ENCODE measurements at places on chromosomes 6 and 20.

GRCh38 chr20:42212391-42212790, 594.2 kb upstream of the CHD6 start:
- DNase-seq: no peak

DNA sequence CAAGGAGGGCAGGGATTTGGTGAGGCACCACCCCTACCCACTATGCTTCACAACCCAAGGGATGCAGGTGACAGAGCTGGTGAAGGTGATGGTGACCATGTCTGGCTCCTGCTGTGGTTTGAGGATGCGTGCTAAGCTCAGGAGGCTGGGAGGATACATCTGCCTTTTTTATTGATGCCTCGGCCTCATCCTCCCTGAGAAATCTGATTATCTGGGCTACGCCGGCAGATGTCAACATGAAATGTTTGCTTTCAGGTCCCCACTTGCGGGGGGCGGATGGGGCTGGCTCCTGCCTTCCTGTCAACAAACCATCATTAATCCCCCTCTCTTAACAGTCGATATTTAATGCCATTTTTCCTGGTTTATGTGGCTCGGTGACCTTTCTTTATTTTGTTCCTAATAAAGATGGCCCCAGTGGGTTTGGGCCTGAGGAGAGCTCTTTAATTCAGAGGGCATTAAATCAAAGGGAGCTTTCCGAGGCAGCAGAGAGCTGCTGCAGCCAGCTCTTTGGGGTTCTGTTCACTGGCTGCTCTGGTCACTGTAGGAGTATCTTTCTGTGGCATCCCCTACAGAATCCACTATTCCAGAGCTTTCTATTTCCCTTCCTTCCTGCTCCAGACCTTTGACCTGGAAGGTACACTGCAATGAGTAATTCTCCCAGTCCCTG, 33.5 kb upstream of the LRFN2 start:
- no peak for DNase-seq

GRCh38 chr6:90035047-90035723, 140.9 kb downstream of the GJA10 start:
- DNase-seq: no peak

DNA sequence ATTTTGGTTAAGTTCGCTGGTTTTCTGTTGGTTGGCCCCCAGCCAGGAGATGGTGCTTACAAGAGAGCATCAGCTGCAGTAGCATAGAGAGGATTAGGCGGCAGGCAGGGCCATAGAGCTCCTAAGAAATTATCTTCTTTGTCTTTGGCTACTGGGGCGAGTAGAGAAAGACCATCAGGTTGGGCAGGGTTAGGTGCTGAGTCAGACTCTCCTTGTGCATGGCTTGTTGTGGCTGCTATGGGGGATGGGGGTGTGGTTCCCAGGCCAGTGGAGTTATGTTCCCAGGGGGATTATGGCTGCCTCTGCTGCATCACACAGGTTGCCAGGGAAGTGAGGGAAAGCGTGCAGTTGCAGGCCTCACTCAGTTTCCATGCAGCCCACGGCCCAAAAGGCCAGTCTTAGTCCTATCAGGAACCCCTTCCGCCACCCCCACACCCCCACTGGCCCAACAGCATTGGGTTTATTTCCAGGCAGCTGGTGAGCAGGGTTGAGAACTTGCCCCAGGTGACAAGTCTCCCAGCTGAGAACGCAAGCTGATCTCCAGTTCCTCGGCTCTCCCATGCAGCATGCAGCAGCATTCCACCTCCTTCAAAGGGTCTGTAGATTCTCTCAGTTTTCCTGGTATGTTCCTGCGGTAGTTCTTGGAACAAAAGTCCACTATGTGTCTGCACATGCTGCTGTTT, 243.7 kb downstream of the UTRN start:
- no peak for DNase-seq

DNA sequence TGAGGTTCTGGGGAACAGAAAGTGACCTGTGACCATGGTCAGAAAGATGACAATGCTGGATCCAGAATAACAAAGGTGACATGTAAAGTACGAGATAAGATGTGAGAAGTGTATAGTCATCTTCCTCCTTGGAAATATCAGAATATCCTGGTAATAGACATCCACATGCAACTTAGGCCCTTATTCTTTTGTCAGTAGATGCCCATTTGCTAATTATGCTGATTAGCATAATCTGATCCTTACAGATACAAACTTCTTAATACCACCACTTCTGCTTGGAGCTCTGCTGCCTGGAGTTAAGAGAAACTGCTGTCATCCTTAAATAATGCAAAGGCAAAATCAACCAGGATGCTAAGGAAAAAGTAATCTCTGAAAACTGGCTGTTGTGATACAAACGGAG, 91.3 kb downstream of the KIF16B start:
- DNase-seq: no peak

GRCh38 chr6:128307671-128308070, 212.7 kb downstream of the PTPRK start:
- DNase-seq: no peak

DNA sequence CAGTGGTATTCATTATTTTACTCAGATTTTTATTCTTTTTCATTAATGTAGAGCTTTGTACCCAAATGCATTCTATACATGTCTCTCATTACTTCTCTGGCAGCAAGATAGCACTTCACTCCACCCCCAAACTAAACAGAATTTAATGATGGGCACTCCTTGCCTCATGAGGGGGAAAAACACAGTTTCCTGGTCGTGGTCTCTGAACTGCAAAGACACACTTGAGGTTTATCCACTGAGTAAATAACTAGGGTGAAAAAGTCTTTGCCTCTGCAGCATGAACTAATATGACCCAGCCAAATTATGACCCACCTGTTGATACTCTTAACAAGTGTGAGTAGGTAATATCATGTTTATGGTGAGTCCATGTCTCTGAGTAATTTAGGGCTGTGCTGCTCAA, 785.2 kb upstream of the FLRT3 start:
- DNase-seq: no peak

DNA sequence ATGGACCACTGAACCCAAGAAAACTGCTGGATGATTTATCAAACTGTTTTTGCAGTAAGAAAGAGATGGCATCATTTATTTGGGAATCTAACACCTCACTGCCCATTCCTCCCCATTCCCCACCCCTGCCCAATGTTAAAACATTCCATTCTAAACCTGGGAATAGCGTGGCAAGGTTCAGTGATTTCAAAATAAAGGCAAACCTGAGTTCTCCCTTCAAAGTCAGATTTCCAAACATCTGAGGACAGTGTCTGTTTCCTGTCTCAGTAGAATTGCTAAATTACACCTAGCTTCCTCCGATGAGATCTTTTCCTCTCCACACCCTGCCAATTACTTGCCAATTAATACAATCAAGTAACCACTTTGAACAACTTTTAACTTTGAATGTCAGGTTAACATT, 127.4 kb upstream of the ARMC2 start:
- no peak for DNase-seq

GRCh38 chr6:40986364-40986763, 52.7 kb downstream of the UNC5CL start:
- no peak for DNase-seq

GRCh38 chr6:151679081-151679480, 128.4 kb upstream of the ESR1 start:
- DNase-seq: no peak

GRCh38 chr6:139852067-139852466, 477.6 kb upstream of the CITED2 start:
- DNase-seq: no peak

DNA sequence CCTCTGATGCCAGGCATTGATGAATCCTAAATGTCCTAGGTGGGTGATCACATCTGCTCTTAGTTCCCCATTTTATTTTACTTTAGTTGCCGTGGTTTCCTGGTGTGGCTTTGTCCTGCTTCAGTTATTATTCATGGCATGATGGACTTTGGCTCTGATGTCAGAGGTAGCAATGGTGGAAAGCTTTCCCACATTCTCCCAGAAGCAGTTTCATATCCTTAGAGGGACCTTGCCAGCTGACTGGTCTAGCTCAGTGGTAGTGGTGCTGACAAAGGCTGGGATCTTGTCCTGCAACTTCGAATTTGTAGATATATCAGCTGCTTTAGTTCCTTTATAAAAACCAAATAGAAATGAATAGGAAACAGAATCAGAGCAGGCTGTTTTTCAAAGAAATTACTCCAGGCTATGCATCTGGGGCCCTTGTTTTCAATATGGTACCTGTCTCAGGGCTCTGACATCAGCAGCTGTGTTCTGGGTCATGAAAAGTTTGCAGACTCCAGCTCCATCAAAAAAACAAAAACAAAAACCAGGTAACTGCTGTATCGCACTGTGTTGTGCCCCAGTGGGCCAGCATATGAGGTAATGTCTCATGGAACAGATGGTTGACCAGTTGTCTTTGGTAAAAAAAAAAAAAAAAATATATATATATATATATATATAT, 133.7 kb downstream of the PLCB4 start:
- no peak for DNase-seq

GRCh38 chr20:8964959-8965562, 103.8 kb upstream of the PLCB4 start:
- no peak for DNase-seq

- DNase-seq: no peak
Observed at GRCh38 chr20:51401496-51401895, 141.0 kb downstream of the NFATC2 start.

GRCh38 chr20:40390654-40391053, 298.4 kb downstream of the MAFB start:
- no peak for DNase-seq

- DNase-seq: no peak
Observed at GRCh38 chr6:31610968-31611367, 4.1 kb upstream of the AIF1 start.

DNA sequence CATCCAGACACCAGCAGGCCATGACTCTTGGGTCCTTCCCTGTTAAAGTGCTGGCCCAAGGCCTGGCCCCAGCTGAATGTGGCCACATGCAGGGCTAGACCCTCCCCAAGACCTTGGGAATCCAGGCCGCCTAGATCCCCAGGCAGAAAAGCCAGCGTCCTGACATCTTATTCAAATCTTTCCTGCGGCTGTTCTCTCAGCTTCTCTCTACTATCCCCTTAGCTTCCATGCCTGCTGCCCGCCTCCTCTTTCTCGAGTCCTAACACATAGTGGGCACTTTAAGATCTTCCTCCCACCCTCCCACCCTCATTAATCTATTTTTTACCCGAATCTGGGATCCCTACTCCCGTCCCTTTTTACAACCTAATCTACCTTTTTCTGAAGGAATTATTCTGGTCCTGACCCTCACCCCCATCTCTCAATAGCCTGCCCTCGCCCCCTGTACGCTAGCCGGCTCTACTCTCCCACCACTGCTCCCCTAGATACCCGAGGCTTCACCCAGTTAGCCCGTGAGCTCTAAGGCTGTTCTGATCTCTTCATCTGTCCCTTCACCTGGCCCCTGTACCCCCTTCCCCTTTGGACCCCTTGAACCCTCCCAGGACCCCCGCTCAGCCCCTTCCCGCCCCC, at the start of gene CCHCR1:
TSS of gene CCHCR1 (minus strand) at position 290 of the 627 bp plus-strand sequence. CDS start at position 88, 202 bp downstream.
- no peak for DNase-seq

DNA sequence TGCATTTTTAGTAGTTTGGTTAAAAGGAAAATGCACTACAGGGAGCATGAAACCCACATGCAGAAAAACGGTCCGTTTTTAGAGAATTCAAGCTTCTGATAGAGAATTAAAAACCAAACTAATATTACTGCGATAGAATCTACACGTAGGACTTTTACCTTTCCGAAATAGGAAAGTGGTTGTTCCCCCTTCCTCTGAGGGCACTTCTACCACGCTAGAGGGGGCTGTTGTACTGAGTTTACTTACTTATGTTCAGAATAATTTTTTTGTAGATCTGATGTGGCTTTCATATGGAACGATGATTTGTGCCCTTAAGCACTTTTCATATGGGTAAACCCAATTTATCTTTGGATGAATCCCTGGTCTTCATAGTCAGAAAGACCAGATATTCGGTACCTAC, 264.3 kb upstream of the PLN start:
- DNase-seq: no peak

GRCh38 chr6:110430236-110430635, 14.9 kb upstream of the DDO start:
- DNase-seq: no peak

DNA sequence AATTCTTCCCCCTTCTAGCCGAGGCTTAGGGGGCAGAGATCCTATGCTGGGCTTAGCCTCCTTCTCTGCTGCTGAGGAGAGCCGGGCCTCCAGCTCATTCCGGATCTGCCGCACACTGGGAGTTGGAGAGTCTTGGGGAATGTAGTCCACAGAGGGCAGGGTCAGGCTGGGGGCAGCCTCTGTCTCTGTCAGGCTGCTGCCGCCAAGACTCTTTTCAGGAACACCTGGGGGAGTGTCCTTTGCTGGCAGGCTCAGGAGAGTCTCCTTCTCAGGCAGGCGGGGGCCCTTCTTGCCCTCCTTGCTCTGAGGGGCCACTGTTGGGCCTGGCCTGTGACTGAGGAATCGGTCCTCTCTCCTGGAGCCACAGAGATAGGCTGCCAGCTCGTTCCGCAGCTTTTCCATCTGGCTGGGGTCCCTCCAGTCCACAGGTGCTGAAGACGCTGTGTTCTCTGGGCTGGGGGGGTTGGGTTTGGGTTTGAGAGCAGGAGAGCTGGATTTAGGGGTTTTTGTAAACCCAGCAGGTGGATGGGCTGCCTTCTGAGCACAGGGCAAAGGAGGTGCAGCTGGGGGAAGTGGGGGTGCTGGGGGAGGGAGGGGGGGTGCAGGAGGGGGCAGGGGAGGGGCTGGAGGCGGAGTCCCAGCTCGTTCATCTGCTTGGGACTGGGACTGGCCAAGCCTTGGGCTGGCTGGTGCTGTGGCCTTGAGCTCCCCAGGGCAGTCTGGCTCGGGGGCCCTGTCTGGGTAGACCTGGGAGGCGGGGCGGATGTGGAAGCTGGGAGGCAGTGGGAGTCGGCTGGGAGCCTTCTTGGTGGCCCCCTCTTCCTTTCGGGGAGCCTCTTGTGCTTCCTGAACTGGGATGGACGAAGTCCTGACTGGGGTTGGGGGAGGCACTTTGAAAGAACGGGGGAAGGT, 36.1 kb downstream of the C6orf132 start:
- DNase-seq: no peak

DNA sequence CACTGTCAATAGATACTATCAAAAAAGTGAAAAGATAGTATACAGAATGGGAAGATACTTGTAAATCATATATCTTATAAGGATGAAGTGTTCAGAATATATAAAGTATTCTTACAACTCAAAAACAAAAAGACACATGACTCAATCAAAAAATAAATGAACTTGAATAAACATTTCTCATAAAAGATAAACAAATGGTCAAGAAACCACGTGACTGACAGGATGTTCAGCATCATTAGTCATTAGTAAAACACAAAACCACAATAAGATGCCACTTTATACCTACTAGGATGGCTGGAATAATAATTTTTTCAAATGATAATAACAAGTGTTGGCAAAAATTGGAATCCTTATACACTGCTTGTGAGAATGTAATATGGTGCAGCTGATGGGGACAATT, 729.1 kb upstream of the HS3ST5 start:
- no peak for DNase-seq

DNA sequence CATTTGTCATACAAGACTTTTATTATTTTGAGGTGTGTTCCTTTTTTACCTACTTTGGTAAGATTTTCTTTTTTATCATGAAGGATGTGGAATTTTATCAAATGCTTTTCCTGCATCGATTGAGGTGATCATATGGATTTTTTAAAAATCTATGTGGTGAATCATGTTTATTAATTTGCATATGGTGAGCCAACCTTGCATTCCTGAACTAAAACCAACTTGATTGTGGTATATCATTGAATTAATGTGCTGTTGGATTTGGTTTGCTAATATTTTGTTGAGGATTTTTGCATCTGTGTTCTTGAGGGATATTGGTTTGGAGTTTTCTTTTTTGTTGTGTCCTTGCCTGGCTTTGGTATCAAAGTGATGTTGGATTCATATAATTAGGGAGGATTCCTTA, 848.1 kb upstream of the EYS start:
- no peak for DNase-seq

GRCh38 chr20:45842169-45842812, 8.7 kb downstream of the SNX21 start:
- DNase-seq: no peak
